ENCODE measurements at places on chromosomes 12 and 14. TPM values are rescaled to one million over a fixed set of nuclear protein-coding genes. Genes with fewer than 3 reads are reported as not detected.

GRCh38 chr14:91354221-91354916 lies 63.3 kb downstream of the CCDC88C start:
- no peak overlapping the region for H3K4me3 ChIP-seq
- no peak for DNase-seq
- no peaks in the 10 kb centered on the region for H3K27me3 ChIP-seq
- H3K36me3 ChIP-seq = peaks cover 12% of the 10 kb centered on the region
- peaks cover 13% of the 10 kb centered on the region for H3K4me1 ChIP-seq

- DNase-seq = no peak
- no peak overlapping the region for H3K27ac ChIP-seq
- H3K27me3 ChIP-seq = no peaks in the 10 kb centered on the region
- peaks cover 5% of the 10 kb centered on the region for H3K4me1 ChIP-seq
- no peaks in the 10 kb centered on the region for H3K36me3 ChIP-seq
- H3K4me3 ChIP-seq = no peak overlapping the region
Observed at GRCh38 chr14:101175731-101176534, 272.4 kb upstream of the RTL1 start.

- peak overlapping the region; percentile 84 for H3K4me3 ChIP-seq
- DNase-seq = no peak
- H3K27me3 ChIP-seq = no peaks in the 10 kb centered on the region
- peaks cover 6% of the 10 kb centered on the region for H3K4me1 ChIP-seq
- peaks cover 12% of the 10 kb centered on the region for H3K36me3 ChIP-seq
Observed at GRCh38 chr14:105315941-105316576, 1.5 kb downstream of the PACS2 start.

DNA sequence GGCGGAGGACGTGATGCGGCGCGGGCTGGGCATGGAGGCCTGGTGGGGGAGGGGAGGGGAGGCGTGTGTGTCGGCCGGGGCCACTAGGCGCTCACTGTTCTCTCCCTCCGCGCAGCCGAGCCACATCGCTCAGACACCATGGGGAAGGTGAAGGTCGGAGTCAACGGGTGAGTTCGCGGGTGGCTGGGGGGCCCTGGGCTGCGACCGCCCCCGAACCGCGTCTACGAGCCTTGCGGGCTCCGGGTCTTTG lies 303 bp downstream of the GAPDH start:
- DNase-seq = no peak
- peaks cover 38% of the 10 kb centered on the region for H3K4me1 ChIP-seq
- no peaks in the 10 kb centered on the region for H3K27me3 ChIP-seq
- H3K27ac ChIP-seq = peak overlapping the region; percentile 95

- peaks cover 12% of the 10 kb centered on the region for H3K4me1 ChIP-seq
- no peak overlapping the region for H3K27ac ChIP-seq
- H3K27me3 ChIP-seq = no peaks in the 10 kb centered on the region
Observed at GRCh38 chr12:24902511-24903328, 46.2 kb downstream of the BCAT1 start.

DNA sequence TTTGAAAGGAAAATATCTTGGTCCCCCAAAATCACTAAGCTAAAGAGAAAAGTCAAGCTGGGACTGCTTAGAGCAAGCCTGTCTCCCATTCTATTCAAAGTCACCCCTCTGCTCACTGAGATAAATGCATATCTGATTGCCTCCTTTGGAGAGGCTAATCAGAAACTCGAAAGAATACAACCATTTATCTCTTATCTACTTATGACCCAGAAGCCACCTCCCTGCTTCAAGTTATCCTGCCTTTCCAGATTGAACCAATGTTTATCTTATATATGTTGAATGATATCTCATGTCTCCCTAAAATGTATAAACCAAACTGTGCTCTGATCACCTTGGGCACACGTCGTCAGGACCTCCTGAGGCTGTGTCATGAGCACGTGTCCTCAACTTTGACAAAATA lies 14.6 kb upstream of the CCDC196 start:
- H3K36me3 ChIP-seq = no peaks in the 10 kb centered on the region
- no peaks in the 10 kb centered on the region for H3K4me1 ChIP-seq
- no peak overlapping the region for H3K4me3 ChIP-seq
- DNase-seq = no peak
- no peak overlapping the region for H3K27ac ChIP-seq
- no peaks in the 10 kb centered on the region for H3K27me3 ChIP-seq

GRCh38 chr14:36901861-36902260 lies 240.2 kb downstream of the PAX9 start:
- DNase-seq = peak; percentile 64
- H3K4me3 ChIP-seq = no peak overlapping the region
- H3K36me3 ChIP-seq = no peaks in the 10 kb centered on the region
- H3K27me3 ChIP-seq = no peaks in the 10 kb centered on the region

DNA sequence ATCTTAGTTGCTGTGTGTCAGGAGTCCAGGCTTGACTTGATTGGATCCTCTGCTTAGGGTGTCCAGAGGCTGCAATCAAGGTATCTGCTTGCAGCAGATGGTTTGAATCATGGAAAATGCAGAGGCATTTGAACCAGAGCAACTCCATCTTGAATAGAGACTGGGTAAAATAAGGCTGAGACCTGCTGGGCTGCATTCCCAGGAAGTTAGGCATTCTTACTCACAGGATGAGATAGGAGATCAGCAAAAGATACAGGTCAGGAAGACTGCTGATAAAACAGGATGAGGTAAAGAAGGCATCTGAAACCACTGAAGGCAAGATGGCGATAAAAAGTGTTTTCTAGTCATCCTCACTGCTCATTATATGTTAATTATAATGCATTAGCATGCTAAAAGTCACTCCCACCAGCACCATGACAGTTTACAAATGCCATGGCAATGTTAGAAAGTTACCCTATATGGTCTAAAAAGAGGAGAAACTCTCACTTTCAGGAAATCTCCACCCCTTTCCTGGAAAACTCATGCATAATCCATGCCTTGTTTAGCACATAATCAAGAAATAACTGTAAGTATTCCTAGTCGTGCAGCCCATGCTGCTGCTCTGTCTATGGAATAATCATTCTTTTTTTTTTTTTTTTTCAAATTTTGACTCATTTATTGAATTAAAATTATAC lies 218.3 kb upstream of the CPNE8 start:
- no peaks in the 10 kb centered on the region for H3K27me3 ChIP-seq
- H3K36me3 ChIP-seq = no peaks in the 10 kb centered on the region
- no peak for DNase-seq
- no peak overlapping the region for H3K27ac ChIP-seq
- H3K4me3 ChIP-seq = no peak overlapping the region

GRCh38 chr14:103489621-103490020 lies 33.0 kb downstream of the CKB start:
- no peaks in the 10 kb centered on the region for H3K4me1 ChIP-seq
- no peak overlapping the region for H3K4me3 ChIP-seq
- H3K27me3 ChIP-seq = no peaks in the 10 kb centered on the region
- H3K36me3 ChIP-seq = peaks cover 80% of the 10 kb centered on the region
- H3K27ac ChIP-seq = no peak overlapping the region
- DNase-seq = no peak

- H3K4me1 ChIP-seq = peaks cover 5% of the 10 kb centered on the region
- no peak overlapping the region for H3K27ac ChIP-seq
- no peaks in the 10 kb centered on the region for H3K27me3 ChIP-seq
- no peaks in the 10 kb centered on the region for H3K36me3 ChIP-seq
Observed at GRCh38 chr14:56199095-56199981, 81.1 kb downstream of the PELI2 start.

DNA sequence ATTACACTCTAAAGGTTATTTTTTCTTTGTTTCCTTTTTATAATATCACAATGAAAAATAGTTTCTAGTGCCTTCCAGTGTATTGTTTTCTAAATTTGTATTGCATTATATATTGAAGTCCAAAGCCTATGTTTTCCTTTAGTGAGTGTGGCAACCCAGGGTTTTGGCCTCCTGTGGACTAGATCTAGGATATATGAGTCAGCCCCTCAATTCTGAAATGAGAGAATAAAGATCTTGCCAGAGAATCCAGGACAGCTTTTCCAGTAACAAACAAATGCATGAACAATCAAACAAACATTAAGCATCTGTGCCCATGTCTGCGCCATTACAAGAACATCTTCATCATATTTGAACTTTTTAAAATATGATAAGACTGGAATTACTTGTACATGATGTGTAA lies 70.7 kb upstream of the SSTR1 start:
- H3K4me3 ChIP-seq = no peak overlapping the region
- DNase-seq = peak; percentile 49
- no peaks in the 10 kb centered on the region for H3K27me3 ChIP-seq
- no peak overlapping the region for H3K27ac ChIP-seq
- H3K4me1 ChIP-seq = peaks cover 4% of the 10 kb centered on the region

- no peaks in the 10 kb centered on the region for H3K4me1 ChIP-seq
- H3K36me3 ChIP-seq = peaks cover 11% of the 10 kb centered on the region
- no peaks in the 10 kb centered on the region for H3K27me3 ChIP-seq
- H3K4me3 ChIP-seq = no peak overlapping the region
- no peak overlapping the region for H3K27ac ChIP-seq
Observed at GRCh38 chr12:12646483-12647072, 34.9 kb downstream of the CREBL2 start.

GRCh38 chr12:27335364-27336281 lies 3.0 kb downstream of the BMAL2 start:
- no peak overlapping the region for H3K4me3 ChIP-seq
- H3K36me3 ChIP-seq = peaks cover 6% of the 10 kb centered on the region
- DNase-seq = peak; percentile 42
- H3K27me3 ChIP-seq = no peaks in the 10 kb centered on the region
- peaks cover 45% of the 10 kb centered on the region for H3K4me1 ChIP-seq
- H3K27ac ChIP-seq = peak overlapping the region; percentile 65

DNA sequence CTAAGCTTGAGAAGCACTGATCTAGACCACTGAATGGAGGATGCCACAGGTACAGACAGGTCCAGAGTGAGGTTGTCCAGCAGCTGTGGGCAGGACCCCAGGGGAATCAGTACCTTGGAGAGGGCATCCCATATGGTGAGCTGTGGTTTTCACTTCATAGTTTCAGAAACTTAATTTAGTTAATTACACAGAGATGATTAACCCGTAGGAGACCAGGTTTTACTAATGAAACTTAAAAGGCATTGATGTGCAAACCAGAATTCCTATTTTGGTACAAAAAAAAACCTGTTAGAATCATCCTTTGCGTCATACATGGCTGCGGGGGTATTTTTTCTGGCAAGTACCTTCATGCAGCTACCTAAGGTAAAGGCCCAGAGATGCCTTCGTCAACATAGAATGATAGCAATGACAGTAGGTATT lies 159.3 kb downstream of the DACT1 start:
- no peak overlapping the region for H3K27ac ChIP-seq
- H3K27me3 ChIP-seq = no peaks in the 10 kb centered on the region
- no peak overlapping the region for H3K4me3 ChIP-seq
- no peaks in the 10 kb centered on the region for H3K36me3 ChIP-seq
- peak; percentile 23 for DNase-seq

GRCh38 chr14:21669284-21669683 lies 4.3 kb downstream of the OR4E1 start:
- peaks cover 26% of the 10 kb centered on the region for H3K27me3 ChIP-seq
- H3K4me1 ChIP-seq = no peaks in the 10 kb centered on the region
- H3K4me3 ChIP-seq = no peak overlapping the region
- H3K36me3 ChIP-seq = no peaks in the 10 kb centered on the region
- H3K27ac ChIP-seq = no peak overlapping the region
- DNase-seq = no peak

DNA sequence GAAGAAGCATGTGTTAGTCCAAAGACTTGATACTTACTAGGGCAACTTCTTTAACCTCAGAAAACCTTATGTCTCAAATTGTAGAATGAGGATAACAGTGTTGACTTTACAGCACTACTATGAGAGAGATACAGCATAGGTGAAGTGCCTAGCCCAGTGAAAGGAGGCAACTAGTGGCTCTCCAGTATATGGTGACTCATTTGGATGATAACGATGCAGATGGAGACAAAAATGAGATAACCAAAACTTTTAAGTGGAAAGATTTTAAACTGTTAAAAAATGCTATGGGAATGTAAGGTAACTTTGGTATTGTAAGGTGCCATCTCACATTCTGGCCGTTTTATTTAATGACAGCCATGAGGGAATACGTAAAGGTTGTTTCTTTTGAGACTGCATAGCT lies 2.7 kb downstream of the PHC1 start:
- H3K4me1 ChIP-seq = peaks cover 16% of the 10 kb centered on the region
- no peak for DNase-seq
- peaks cover 24% of the 10 kb centered on the region for H3K36me3 ChIP-seq
- no peak overlapping the region for H3K27ac ChIP-seq
- H3K4me3 ChIP-seq = no peak overlapping the region

DNA sequence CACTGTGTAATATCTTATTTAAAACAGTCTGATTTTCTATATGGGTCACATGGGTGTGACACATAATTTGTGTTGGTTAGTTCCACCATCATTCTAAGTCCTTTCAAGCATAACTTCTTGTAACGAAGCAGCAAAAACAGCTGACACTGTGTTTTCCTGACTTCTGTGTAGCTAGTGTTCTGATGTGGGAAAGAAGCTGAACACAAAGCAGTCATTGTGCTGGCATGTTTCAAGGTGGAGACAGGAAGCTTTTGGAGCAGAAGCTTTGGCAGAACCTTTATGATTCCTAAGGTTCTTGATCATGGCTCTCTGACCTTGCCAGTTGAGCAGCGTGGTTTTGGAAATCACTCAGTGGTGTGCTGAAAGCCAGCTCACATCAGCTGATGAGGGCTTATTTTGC lies 351.7 kb upstream of the MDGA2 start:
- peaks cover 9% of the 10 kb centered on the region for H3K27me3 ChIP-seq
- no peak overlapping the region for H3K4me3 ChIP-seq
- H3K4me1 ChIP-seq = no peaks in the 10 kb centered on the region

Gene DENND5B
- total RNA-seq = 18.6 TPM

Gene ADAMTS20
- not detected for total RNA-seq

Gene CMKLR1
- total RNA-seq = 0.12 TPM

Gene NRXN3
- not detected for total RNA-seq

Gene RDH5
- total RNA-seq = 3.9 TPM

Gene GYS2
- total RNA-seq = 0.29 TPM

Gene ENO2
- total RNA-seq = 2.1 TPM

Gene IL31
- not detected for total RNA-seq

Gene IL22
- total RNA-seq = not detected

Data from MCF 10A (cell line).